ENCODE measurements at places on chromosomes 1 and 21.

- no peak for DNase-seq
These were observed 835.0 kb upstream of the NCAM2 start for GRCh38 chr21:20163167-20163566.

DNA sequence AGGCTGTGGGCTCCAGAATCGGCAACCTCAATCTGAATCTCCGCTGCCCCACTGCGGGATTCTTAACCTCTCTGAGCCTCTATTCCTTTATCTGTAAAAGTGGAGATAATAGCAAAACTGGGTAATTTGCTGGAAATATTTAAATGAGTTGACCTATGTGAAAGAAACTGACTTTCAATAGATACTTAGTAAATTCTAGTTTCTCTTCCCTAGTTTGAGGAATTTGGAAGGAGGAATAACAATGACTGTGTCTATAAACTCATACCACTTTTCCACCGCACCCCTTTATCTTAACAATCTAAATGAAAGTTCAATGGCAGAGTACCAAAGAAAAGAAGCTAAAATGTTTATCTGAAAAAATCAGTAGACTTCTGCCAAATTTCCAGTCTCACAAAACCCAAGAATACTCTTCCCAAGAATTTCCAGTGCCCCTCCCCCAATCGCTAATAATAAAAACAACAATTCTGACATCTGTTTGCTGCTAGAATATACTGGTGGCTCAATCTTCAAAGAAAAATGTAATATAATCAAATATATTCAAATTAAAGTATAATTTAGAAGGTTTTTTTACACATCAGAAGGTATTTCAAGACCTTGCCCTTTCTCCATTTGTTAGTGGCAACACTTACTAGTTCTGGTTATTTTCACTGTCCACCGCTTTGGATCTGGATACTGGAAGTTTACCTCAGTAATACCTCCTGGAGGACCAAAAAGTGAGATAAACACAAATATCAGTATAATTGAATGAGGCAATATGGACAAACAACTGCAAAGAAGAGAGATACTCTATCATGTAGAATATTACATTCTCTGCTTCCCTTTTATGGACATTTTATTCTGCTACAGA, 171.2 kb downstream of the LTN1 start:
- DNase-seq: no peak

- no peak for DNase-seq
These were observed 378.9 kb downstream of the HHAT start for GRCh38 chr1:210707300-210708240.

DNA sequence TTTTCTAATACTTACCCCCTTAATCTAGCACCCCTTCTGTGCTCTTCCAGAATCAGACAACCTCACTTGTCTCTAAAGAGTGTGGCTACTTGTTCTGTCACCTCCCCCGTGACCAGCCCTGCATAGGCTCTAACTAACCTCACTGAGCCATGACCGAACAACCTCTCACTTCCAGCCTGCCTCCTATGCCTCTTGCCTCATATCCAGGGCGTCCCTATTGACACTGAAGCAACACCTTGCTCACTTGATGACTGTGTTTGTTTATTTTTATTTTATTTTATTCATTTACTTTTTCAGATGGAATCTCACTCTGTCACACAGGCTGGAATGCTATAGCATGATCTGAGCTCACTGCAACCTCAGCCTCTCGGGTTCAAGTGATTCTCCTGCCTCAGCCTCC, 235.1 kb upstream of the B3GALT2 start:
- no peak for DNase-seq

DNA sequence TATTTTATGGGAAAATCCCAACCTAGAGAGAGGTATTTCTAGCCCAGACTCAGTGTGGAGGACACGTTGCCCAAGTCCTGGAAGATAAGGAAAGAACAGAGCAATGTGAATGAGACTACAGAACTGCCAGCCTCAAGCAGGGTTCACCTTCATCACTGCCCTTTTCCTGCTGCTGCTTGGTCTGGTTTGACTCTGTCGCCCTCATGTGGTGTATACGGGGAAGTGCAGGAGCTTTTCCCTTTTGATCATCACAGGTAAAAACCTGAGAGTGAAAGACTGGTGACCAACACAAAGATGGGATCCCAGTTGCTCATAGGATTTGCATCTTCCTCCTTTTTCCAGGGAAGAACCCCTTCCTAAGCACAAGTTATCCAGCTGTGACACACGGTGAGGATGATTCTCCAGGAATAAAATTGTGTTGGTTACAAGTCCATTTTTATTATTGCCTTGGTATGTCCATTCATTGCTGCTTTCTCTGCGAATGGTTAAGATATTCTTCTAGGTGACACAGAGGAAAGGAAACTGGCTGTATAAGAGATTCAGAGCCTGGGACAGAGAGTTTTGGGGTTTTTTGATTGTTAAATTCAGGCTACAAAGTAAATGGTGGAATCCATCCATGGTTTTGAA, 89.5 kb upstream of the CD53 start:
- peak; percentile 81 for DNase-seq

DNA sequence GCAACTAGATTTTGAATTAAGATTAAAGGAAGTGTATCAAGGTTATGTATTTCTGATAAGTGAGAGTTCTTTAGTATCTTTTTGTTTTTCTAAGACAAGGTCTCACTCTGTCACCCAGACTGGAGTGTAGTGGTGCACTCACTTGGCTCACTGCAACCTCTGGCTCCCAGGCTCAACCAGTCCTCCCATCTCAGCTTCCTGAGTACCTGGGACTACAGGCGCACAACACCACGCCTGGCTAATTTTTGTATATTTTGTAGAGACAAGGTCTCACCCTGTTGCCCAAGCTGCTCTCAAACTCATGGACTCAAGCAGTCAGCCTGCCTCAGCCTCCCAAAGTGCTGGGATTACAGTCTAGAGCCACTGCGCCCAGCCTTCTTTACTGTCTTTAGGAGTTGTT, 33.7 kb downstream of the DHX9 start:
- DNase-seq: no peak

GRCh38 chr1:160567858-160568682, 11.2 kb downstream of the CD84 start:
- DNase-seq: peak; percentile 21

DNA sequence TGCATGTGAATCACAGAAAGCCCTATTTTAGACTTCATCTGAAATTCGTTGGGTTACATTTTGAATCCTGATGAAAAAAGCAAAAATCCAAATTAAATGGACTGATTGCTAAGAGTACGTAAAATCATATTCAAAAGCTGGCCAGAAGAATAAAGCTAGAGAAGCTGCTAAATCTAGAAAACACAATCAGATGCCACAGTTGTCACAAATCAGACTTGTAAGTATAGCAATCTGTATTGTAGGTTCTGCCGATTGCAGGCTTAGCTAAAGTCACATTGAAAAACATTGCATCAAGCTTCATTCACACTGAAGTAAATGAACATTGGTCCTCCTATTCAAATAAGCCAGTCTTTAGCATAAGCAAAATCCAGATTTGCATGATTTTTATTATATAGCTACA, 235.1 kb upstream of the ST6GALNAC5 start:
- no peak for DNase-seq

DNA sequence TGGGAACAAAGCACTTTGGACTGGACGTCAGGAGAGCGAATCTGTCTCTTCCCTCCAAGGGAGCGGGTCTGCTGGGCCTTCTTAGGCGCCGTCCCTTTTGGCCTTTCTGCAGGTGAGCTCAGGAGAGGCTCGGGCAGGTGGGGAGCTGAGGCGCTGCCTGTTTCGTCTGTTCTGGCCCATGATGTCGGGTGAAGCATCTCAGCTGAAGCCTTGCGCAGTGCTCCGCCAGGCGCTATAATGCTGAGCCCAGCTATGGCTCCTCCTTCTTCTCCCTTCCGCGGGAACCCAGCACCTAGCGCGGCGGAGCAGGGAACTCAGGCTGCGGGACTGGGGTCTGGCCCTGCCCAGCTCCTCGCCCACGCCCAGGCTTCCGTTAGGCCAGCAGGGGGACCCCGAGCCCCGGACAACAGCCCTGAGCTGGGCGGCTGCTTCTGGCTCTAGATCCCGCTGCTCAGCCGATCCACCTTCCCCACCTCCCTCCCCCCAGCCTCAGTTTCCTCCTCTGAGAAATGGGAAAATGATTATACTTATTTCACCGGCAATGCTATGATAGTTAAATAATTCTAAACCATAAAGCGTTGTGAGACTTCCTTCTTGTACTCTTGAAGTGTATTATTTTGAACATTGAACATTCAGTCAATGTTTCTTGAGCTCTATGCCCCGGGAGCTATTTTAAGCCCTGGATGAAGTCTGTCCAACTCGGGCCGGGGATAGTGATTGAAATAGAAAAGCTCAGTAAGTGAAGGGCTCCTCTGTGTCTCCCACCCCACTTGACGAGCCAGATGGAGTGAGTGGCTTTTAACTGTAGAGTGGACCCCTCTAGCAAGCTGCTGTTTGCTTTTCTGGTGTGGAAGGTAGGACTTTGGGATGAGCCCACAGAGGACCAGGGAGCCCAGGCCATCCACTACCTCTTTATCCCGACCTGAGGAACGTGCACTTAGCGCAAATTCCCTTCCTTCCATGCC, 9.6 kb upstream of the ADORA1 start:
- peak; percentile 44 for DNase-seq
